ENCODE measurements at places on chromosomes 4 and X.

GRCh38 chr4:76488455-76488854 lies 53.4 kb downstream of the SHROOM3 start:
- DNase-seq: no peak

GRCh38 chr4:71697031-71697430 lies 86.8 kb downstream of the GC start:
- no peak for DNase-seq

DNA sequence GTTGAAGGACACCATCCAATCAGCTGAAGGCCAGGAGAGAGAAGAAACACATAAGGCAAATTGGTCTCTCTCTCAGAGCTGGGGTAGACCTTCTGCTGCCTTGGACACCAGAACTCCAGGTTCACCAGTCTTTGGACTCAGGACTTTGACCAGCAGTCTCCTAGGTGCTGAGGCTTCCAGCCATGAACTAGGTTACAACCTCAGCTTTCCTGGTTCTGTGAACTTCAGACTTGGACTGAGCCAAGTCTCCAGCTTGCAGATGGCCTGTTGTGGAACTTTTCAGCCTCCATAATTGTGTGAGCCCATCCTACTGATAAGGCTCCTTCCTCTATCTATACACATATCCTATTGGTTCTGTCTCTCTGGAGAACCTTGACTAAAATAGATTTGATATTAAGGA lies 20.6 kb upstream of the BBS12 start:
- DNase-seq: no peak

DNA sequence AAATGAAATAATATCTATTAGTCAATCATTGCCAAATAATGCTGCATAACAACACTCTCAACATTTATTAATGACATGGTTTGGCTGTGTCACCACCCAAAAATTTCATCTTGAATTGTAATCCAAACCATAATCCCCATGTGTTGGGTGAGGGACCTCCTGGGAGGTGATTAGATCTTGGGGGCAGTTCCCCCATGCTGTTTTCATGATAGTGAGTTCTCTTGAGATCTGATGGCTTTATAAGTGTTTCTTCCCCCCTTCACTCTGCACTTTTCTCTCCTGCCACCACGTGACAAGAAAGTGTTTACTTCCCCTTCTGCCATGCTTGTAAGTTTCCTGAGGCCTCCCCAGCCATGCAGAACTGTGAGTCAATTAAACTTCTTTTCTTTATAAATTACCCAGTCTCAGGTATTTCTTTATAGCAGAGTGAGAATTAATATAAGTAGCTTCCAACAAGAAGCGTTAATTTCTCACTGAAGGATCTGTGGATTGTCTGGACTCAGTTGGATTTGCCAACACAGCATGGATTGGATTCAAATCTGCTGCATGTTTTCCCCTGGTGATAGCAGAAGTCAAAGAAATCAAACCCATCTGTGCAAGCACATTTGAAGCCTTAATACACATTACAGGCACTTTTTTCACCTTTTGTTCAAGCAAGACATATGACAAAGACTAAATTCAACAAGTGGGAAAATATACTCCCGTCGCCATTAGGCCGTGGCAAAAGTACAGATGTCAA lies 216.6 kb downstream of the PDGFC start:
- DNase-seq: no peak

DNA sequence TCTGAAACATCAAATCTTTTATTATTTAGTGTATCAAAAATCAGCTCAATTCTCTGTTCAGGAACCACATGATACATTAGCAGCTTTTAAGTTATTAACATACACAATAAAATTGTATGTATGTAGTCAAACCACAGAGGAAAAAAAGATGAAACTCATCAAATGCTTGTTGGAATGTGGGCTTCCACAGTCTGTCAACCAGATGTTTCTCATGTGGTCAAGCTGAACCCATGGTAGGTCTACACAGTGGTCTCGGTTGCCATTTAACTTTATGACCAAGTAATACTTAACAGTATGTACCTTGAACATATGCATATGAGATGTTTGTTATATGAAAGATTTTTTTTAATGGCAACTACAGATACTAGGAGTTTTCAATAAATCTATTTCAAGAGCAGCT lies 427.8 kb downstream of the IL15 start:
- no peak for DNase-seq

DNA sequence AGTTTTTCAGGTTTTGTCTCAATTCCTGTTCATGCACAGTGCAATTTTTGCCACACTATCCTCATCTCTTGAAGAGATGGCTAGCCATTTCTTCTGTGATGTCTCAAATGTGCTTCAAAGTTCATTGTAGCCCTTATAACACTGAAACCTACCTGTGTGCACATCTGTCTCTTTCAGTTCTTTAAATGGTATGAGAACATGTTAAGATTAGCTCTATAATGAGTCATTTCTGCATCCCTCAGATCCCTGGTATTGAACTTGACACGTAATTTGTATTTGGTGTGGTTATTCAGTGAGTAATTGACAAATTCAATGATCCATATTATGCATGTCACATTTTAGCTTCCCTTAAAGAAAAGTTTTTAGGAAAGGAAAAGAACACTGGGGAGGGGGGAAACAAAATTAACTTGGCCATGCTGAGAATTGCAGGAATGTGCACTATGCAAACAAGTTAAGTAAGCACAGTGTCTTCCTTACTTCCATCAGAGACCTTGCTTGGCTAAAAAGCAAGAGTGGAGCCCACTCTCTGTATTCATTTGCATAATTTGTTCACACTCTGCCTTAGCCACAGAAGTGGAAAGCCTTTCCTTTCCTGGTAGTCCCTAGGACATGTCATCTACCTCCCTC lies 659.8 kb upstream of the MAGEB2 start:
- no peak for DNase-seq

- DNase-seq: no peak
Observed at GRCh38 chr4:146450524-146450923, 71.2 kb downstream of the SLC10A7 start.

GRCh38 chrX:70998411-70999027 lies 67.6 kb upstream of the SLC7A3 start:
- DNase-seq: peak; percentile 3

GRCh38 chr4:115113506-115114106 lies at the start of gene NDST4:
NDST4 (minus strand) TSS chr4:115113620; CDS start chr4:115077036, 36,584 bp downstream.
- no peak for DNase-seq

DNA sequence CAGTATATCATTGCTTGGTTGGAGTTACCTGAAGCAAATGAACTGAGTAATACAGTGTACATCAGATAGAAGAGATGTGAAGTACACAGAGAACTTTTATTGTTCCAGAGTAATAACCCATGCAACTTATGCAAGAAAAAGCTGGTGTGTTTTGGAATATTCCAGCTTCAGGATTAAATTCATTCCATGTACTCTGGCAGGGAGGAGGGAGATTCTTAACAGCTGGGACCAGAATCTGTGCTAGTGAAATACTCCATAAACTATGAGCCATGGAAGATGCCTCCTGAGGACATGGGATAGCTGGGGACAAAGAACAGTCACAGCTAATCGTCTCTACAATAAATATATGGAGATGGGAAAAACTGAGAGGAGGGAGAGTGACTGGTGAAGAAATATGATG lies 101.6 kb upstream of the OTUD4 start:
- DNase-seq: no peak

DNA sequence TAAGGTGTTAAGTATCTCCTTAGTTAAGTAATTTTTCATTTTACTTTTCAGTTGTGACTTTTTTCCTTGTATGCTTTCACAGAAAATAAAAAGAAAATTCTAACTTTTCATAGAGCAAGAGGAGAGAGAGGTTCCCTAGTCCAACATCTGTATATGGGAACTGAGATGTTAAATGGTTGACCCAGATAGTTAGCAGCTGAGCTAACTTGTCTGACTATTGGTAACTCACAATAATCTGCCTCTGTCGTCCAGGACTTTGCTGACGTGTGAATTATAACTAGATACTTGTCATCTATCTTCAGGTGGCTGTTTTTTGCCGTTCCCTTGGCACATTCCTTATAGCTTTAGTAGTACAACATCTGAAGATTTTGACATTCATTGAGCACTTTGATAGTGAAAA lies 29.9 kb downstream of the TBC1D19 start:
- no peak for DNase-seq

GRCh38 chr4:124640022-124640730 lies 72.4 kb downstream of the ANKRD50 start:
- no peak for DNase-seq

GRCh38 chr4:145132511-145133098 lies 34.5 kb downstream of the ABCE1 start:
- no peak for DNase-seq

DNA sequence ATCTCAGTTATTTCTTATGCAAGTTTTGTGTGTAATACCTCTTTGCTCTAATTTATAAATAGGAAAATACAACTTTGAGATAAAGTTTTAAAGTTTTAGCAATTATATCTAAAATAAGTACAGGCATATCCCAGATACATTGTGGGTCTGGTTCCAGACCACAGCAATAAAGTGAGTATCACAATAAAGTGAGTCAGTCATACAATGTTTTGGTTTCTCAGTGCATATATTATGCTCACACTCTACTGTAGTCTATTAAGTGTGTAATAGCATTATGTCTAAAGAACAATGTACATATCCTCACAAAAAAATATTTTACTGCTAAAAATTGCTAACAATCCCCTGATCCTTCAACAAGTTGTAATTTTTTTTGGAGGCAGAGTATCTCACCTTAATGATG lies 49.2 kb downstream of the ANAPC10 start:
- DNase-seq: no peak

DNA sequence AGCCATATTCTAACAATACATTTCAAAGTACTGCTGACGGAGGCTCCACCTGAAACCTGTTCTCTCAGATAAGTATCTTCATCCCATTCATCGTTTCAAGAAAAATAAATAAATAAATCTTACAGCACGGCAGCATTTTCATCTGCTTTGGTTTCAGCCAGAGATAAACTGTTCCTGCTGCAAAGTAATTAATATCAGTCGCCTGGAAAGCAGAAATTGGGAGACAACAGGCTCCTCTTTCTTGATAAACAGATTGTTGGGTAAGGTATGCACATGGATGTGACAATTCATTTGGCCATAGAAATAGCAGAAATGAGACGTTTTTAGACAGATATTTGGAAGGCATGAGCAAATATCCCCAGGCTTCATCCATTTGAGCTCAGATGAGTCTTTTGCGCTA lies 110.4 kb downstream of the PPARGC1A start:
- DNase-seq: no peak

- DNase-seq: no peak
Observed at GRCh38 chr4:114673306-114673705, 74.7 kb downstream of the UGT8 start.

- no peak for DNase-seq
Observed at GRCh38 chrX:17560385-17560784, 176.9 kb upstream of the SCML1 start.

DNA sequence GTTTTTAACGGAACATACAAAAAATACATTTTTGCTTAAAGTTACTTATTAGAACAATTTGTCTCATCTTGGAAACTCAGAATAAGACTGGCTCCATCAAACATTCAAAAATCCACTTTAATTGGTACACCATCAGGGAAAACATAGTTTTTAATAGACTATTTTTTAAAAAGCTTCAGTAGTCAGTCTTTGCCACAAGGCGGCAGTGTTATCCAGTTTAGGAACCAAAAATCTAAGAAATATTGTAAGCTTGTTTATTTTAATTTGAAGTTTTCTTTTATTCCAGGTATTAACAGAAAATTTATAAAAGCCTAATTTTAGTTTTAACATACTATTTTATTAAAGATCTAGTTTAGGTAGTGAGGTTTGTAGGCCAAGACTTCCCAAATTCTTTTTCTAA lies 107.7 kb downstream of the APOOL start:
- no peak for DNase-seq

DNA sequence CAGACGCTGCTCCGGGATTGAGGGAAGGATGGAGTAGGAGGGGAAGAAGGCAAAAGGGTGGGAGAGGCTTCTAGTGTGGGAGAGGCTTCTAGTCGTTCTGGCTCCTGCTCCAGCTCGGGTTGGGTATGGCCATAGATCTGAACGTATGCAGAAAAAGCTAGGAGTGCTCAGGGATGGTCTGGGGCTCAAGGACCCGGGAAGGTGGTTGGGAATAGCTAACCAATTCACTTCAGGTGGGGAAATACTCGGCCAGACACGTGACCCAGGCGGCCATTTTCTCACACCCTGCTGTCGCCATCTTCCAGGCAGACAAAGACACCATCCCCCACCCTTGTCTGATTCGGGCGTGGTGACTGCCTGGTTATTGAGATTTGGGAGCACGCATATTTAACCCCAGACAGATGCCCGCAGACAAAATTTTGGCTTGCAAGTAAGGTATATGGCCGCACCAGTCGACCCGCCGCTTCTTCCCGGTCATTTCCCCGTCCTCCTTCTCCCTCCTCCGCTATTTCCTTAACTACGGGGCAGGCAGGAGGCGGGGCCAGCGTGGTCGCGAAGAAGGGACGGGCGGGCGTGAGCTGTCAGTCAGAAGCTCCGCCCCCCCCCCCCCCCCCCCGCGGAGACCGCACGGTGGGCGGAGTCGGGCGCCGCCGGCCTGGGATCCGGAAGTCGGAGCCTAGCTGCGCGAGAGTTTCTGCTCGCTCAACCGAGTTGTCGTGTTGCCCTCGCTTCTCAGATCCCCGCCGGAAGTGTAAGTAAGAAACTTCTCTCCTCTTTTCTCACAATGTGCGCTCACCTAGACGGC lies at the start of gene GNL3L:
Gene GNL3L, plus strand, starts transcription at position 668 of the 805 bp plus-strand sequence. CDS start 2,348 bp downstream, outside the sequence.
- peak; percentile 71 for DNase-seq

GRCh38 chrX:56793112-56793430 lies 64.0 kb downstream of the NBDY start:
- no peak for DNase-seq

GRCh38 chr4:186021461-186022167 lies 47.3 kb upstream of the TLR3 start:
- no peak for DNase-seq

DNA sequence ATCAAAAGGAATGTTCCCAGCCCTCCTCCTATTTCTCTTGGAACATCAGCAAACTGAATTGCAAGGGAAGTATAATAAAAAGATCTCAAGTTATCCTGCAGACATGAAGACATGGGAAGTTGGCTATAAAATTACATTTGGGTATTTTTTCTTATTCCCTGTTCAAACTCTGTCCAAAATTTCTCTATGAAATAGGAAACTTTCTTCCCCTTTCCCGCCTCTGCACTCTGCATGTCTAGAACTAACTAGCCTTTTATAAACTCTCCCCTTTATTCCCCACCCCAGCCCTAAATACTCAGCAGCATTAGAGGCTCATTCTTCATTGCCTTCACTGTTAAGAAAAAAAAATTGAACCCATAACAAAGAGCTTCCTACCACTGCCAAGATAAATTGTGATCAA lies 126.7 kb upstream of the EDNRA start:
- DNase-seq: no peak

GRCh38 chrX:75086731-75087195 lies 69.3 kb downstream of the ABCB7 start:
- DNase-seq: no peak

GRCh38 chrX:17438221-17438620 lies 63.2 kb downstream of the NHS start:
- no peak for DNase-seq
